ENCODE measurements at places on chromosomes 5 and 9. TPM values are rescaled to one million over a fixed set of nuclear protein-coding genes. Genes with fewer than 3 reads are reported as not detected.

SLC4A9 gene
- not detected for total RNA-seq

GARNL3 gene
- 10.5 TPM for total RNA-seq

- no peak overlapping the region for H3K4me3 ChIP-seq
- H3K36me3 ChIP-seq, result no peaks in the 10 kb centered on the region
- H3K27ac ChIP-seq, result no peak overlapping the region
Measured at GRCh38 chr9:133139246-133140173, 18.5 kb upstream of the RALGDS start.

- peaks cover 1% of the 10 kb centered on the region for H3K27me3 ChIP-seq
- no peak overlapping the region for H3K27ac ChIP-seq
- H3K36me3 ChIP-seq, result no peaks in the 10 kb centered on the region
- no peak overlapping the region for H3K4me3 ChIP-seq
Measured at GRCh38 chr9:114087721-114088120, 9.6 kb upstream of the AMBP start.

DNA sequence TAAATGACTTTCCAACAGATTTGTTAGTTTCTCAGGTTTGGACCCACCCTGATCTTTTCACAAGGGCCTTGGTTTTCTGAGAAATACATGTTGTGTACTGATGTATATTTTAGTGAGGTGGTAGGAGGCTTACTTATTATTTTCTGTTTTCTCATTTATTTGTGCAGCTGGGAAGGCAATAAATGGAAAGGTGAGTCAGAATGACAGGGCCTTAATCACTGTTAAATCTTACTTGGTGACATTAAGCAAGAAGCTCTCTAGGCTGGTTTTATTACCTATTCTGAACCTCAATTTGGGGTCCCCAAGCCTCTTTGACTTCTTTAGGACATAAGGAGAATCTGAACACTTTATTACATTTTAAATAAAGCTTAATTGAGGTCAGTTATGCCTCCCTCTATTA, 214.0 kb upstream of the DAB2 start:
- no peaks in the 10 kb centered on the region for H3K36me3 ChIP-seq
- peak overlapping the region; percentile 20 for H3K27ac ChIP-seq
- H3K4me1 ChIP-seq, result no peaks in the 10 kb centered on the region
- H3K27me3 ChIP-seq, result no peaks in the 10 kb centered on the region
- H3K4me3 ChIP-seq, result no peak overlapping the region
- no peak for DNase-seq

Data from neural crest cell (in vitro differentiated cells).